ENCODE measurements at places on chromosomes 2 and 18. TPM values are rescaled to one million over a fixed set of nuclear protein-coding genes. Genes with fewer than 3 reads are reported as not detected.

RTP5 gene
- total RNA-seq: not detected

TUBA4B gene
- total RNA-seq: not detected

DNA sequence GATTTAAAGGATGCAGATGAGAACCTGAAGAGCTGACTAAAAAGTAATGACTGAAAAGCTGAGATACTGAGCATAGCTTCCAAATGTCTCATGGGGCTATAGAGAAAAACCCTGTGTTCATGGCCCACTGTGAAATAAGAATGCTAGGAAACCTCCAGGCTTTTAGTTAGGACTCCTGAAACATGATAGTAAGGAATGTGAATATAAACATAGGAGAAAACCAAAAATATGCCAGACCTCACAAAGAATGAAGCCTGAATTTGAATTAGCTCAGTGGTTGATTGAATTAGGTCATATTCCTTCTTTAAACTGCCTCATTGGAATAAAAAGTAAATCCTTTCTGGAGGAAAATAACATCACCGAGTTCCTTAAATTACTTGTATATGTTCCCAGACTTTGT, 194.5 kb upstream of the NXPH2 start:
- DNase-seq: no peak

DNA sequence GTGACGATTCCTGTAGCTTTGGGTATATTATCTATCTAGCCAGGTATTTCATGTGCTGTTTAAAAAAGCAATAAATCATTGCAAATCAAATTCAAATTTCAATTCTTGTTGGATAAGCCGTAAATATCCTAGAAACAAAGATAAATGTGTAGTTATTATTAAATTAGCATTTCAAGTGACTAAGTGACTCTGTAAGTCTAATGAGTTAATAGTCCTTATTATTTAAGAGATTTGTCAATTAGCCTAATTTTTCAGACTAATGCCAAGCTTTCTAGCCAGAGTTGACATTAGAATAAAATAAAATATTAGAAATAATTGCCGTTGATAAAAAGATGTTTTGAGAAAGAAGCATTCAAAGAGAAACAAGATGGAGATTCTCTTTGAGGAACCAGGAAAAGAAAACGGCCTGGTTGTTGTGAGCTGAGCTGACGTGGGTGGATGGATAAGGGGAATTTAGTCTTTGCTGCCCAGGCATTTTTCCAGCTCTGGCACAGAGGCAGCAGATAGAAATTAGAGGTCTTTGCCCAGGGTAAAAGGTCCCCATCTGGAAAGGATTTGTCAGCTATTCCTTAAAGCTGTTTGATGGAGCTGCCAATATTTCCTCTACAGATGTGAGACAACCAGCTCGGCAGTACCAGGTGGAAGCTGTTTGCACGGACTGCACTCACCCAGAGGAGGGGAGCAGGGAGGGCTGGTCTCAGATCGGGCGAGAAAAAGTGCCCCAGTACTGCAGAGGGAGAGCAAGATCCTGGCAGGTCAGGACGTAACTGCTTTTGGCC, 117.3 kb upstream of the SEC11C start:
- no peak for DNase-seq

DNA sequence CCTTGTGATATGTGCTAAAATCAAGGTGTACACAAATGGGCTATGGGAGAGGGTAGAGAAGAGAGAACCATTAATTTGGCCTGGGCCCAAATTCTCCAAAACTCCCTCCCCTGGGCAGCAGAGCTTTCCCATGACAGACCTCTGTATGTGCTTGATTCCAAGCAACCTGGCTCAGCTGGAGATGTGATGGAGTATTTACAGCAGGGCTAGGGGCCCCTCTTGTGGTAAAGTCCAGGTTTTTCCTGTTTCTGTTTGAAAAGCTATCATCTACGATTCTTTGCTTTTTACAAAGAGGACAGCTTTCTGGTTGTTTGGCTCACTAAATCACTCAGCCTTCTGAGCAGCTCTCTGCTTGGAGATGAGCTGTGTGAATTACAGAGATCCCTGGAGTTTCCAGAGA, 40.3 kb downstream of the KCNS3 start:
- no peak for DNase-seq
